ENCODE measurements at places on chromosomes 11 and 22.

GRCh38 chr11:93736129-93736528 is 5.2 kb downstream of the TAF1D start:
- no peak for DNase-seq

GRCh38 chr22:19635644-19636043 is 78.7 kb upstream of the SEPTIN5 start:
- DNase-seq = no peak

- no peak for DNase-seq
Observed at GRCh38 chr22:50688448-50688847, 15.8 kb downstream of the SHANK3 start.

DNA sequence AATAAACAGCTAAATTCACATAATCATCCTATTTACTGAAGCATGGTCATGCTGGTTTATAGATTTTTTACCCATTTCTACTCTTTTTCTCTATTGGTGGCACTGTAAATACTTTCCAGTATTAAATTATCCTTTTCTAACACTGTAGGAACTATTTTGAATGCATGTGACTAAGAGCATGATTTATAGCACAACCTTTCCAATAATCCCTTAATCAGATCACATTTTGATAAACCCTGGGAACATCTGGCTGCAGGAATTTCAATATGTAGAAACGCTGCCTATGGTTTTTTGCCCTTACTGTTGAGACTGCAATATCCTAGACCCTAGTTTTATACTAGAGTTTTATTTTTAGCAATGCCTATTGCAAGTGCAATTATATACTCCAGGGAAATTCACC is 10.7 kb downstream of the RAG1 start:
- no peak for DNase-seq

- DNase-seq = no peak
Observed at GRCh38 chr11:65221026-65221425, 39.3 kb downstream of the CAPN1 start.
